ENCODE measurements at places on chromosomes 1 and 21.

DNA sequence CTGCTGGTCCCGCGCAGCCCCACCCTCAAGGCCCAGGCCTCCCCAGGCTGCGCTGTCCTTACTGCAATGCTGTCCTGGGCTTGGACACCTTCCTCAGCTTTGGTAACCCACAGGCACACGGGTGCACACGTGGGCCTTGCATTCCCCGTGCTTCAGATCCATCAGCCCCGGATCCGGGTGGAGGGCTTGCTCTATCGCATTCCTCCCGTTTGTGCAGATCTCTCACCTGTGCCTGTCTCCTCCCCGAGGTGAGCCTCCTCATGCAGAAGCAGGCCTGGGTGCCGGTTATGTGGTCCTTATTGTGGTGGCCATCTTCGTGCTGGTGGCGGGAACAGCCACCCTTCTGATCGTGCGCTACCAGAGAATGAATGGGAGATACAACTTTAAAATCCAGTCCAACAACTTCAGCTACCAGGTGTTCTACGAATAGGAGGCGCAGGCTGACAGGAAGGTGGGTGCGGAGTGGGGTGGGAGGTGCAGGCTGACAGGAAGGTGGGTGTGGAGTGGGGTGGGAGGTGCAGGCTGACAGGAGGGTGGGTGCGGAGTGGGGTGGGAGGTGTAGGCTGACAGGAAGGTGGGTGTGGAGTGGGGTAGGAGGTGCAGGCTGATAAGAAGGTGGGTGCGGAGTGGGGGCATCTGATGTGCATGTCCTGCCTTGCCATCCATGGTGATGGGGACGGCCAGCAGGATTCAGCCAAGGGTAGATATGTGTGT is 66.2 kb downstream of the UMODL1 start:
- DNase-seq = no peak

DNA sequence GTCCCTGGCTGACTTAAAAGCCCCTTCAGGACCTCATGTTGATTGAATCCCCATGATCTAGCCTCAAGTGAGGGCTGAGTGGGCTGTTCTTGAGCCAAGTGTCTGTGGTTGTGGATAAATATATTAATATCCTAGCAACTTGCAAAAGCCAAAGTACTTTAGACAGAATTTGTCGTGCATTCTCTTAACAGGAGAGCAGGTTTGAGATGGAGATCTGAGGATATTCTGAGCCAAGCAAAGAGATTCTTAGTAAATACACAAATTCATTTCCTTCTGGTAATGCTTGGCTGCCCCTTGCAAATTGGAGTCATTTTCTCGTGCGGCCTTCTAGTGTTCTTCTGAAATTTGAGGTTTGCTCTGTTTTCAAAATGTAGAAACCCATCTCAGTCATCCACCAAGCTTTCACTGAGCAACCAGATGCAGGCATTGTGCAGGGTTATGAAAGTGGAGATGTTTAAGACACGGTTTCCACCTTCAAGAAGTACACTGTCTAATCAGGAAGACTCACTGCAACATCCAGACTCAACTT is 242.1 kb upstream of the JUN start:
- DNase-seq = no peak

DNA sequence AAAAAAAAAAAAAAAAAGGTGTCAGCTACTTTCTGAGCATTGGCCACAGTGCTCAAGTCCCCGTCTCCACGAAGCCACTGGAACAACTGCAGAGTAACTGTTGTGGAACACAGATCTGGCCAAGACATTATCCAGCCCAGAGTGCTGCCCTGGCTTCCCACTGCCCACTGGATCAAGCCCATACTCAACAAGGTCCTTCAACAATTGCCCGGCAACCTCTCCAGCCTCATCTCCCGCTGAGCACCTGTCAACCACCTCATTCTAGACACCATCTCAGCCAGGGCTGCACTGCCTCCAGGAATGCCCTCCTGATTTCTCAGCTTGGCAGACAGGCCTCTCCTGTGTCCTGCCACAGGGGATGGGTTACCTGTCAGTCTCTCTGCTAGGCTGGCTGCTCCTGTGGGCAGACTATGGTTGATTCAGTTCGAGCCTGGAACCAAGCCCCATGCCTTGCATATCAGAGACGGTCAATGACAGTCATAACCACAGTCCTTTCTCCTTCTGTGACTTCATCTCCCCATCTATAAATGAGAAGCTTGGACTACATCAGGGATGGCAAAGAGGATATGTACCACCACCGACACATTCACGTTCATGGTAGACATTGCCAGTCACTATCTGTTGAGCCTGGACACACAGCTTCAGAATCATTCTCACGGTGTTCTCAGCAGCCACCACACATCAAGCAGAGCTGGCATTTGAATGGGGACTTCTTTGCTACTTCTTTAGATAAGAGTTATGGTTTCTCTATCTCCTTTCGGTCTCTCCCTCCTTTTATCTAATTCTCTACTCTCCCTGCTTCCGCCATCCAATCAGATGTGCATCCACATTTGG is 76.9 kb downstream of the MRPL37 start:
- peak; percentile 26 for DNase-seq

- DNase-seq = no peak
Observed at GRCh38 chr1:109895720-109896504, 14.7 kb upstream of the CSF1 start.

DNA sequence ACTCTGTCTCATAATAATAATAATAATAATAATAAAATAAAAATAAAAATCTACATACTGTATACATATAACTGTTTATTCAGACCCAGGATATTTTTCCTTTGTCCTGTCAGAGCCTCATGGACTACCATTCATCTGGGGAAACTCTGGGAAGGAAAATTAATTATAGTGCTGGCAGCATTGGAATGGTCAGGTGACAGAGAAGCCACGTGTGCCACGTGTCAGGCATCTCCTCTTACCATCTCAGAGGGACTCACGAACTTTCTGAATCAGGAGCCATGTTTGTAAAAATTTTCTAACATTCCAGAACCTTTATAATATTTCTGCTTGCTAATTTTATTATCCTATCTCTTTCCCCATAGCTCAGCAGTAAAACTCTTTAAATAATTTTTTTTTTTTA is 97.8 kb upstream of the HNRNPU start:
- DNase-seq = no peak

GRCh38 chr1:197200272-197200899 is 53.9 kb upstream of the ASPM start:
- peak; percentile 29 for DNase-seq

GRCh38 chr1:224456637-224456953 is 22.0 kb upstream of the WDR26 start:
- peak; percentile 43 for DNase-seq

- DNase-seq = no peak
Observed at GRCh38 chr1:70090141-70090540, 115.2 kb downstream of the LRRC40 start.

DNA sequence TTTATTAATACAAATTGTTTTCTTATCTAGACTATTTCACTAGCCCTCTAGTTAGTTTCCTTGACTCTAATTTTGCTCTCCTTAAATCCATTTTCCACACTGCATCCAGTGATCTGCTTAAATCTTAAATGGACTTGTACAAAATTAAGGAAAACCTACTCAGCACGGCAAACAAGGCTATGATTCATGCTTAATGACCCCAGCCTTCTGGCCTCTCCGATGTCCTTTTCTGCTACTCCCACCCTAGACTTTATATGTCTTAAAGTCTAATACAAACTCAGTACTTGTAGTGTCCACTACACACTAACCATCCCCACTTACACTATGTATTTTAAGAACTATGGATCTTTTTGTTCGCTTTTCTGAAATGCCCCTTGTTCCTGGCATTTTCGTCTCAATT is 2.2 kb downstream of the TMED5 start:
- DNase-seq = no peak

GRCh38 chr1:97157991-97158390 is 436.4 kb downstream of the PTBP2 start:
- no peak for DNase-seq

- DNase-seq = no peak
Observed at GRCh38 chr21:45187646-45188045, 100.0 kb downstream of the POFUT2 start.

DNA sequence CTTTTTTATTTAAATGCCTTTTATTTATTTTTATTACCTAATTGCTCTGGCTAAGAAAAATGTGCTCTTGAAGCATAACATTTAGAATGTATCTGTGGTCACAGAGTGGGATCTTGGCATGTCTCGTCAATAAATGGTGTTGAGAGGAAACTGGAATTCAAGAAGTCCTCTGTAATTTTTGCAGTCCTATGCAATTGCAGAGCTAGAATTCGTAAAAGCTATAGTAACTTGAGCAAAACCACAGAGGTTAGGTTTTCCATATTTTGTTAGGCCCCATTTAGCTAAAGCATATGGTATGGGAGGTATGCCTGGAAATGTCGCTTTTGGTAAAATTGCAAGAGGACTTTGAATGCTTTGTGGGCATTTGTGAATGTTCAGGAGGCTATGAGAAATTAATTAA is 466.7 kb upstream of the NFIA start:
- no peak for DNase-seq

GRCh38 chr1:6239950-6240768 is 3.8 kb upstream of the HES3 start:
- no peak for DNase-seq

DNA sequence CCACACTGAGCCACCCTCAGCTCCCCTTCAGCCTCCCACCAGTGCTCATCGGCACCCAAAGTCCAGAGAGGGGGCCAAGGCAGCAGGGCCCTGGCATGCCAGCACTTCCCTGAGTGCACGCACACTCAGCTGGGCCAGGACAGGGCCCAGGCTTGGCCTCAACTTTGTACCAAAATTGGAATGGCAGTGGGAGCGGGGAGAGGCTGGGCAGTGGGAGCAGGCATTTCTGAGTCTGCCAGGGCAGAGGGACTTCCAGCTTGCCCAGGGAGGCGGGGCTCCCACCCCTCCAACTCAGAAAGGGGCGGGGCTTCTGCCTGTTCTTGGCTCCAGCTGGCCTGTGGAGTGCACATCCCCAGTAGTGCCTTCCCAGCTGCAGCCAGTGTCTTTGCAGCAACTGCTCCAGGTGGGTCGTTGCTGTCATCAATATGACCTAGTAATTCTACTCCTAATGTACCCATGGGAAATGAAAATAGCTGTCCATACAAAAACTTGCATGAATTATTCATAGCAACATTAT is 10.3 kb upstream of the SNX7 start:
- DNase-seq = no peak

DNA sequence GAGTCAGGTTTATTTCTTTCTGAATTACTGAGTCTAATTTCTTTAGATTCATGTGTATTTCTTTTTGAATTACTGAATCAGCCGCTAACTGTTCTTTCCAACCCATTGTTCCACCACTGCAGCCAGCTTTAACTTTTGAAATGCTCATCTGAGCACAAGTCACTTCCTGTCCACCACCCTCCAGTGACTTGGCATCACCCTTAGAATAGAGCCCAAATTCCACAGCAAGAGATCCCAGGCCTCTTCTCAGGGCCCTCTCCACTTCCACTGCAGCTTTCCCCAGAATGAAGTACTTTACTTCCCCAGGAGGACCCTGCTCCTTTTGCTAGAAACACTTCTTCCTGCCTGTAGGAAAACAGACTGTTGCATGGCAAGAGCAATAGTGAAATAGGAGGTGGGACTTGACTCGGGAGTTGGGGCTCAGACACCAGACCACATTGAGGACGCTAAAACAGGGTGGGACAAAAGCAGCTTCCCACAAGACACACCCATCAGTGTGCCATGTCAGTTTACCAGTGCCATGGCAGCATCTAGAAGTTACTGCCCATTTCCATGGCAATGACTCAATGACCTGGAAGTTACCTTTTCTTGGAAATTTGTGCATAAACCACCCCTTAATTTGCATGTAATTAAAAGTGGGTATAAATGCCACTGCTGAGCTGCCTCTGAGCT is 56.5 kb upstream of the ADAR start:
- peak; percentile 45 for DNase-seq

DNA sequence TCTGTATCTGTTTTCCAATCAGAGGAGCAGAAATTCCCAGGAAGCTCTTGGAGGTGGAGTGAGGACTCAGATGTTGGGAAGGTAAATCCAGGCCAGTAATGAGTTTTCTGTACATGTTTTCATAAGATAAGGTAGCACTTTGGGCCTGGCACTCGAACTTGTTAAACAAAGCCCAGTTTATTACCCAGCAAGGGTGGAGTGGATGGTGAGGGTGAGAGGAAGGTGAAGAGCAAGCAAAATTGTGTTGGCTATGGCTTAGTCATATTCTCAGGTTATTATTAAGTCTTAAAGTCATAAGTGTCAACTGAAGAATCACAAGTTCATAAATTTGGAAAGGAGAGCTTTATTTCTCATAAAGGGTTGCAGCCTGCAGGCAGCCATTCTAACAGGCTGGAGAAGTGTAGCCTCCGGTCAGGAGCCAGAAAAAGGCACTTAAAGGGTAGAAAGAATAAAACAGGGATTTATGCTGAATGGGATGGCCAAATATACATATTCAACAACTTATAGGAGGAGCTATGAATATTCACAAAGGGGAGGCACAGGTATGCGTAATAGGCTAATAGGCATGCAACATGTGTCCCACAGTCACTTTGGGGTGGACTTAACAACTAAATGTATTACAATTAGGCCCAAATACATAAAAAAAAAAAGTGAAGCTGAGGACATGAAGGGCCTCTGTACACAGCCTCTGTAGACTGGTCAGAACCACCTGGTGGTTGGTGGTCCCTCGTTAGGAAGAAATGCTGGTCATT is 523.9 kb downstream of the LMO4 start:
- no peak for DNase-seq

- DNase-seq = no peak
Observed at GRCh38 chr1:236768601-236769000, 26.5 kb upstream of the MTR start.

DNA sequence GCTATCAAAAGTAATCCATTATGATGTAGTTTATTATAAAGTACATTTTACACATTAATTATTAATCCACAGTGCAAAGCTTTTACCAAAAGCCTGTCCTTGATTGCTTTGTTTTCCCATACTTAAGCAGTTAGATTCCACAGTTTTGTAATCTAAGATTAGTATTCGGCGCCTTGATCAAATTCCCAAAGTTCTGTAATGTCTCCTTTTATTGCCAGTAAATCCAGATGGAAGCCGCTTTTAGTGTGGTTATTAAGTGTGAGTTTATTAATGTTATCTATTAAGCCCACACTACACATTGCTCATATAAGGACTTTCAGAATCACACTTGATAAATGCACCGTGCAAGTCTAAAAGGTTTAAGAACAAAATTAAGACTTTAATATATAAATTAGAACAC is 199.2 kb upstream of the PKN2 start:
- no peak for DNase-seq

- no peak for DNase-seq
Observed at GRCh38 chr1:92488416-92488815, 1.7 kb upstream of the GFI1 start.

GRCh38 chr1:66276218-66276617 is 257.7 kb upstream of the SGIP1 start:
- DNase-seq = no peak

DNA sequence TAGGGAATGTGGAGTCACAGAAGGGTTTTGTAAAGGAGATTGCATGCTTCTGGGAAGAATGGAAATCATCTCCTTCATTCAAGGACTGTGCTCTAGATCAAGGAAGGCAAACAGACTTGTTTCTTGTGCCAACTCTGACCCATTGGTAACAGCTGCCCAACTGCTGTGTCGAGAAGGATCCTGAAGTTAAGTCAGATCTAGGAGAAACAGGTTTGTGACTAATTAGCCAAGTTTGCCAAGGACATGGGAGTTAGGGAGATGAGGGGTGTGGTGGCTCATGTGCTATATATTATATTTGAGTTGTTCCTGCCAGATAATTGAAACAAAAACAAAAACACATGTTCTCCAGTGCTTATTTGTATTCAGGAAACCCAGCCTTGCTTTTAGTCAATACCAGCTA is 251.2 kb upstream of the USP24 start:
- DNase-seq = no peak

- peak; percentile 64 for DNase-seq
Observed at GRCh38 chr1:27356619-27357280, 10.0 kb downstream of the MAP3K6 start.

- no peak for DNase-seq
Observed at GRCh38 chr1:214565310-214565709, 13.9 kb upstream of the PTPN14 start.

GRCh38 chr1:29845910-29846309 is 609.6 kb downstream of the PTPRU start:
- no peak for DNase-seq
